ENCODE measurements at places on chromosomes 7 and 10.

- no peak for DNase-seq
These were observed 22.2 kb upstream of the UNCX start for GRCh38 chr7:1210321-1210978.

GRCh38 chr10:101228966-101229265, 347 bp downstream of the LBX1 start:
- no peak for DNase-seq

- no peak for DNase-seq
These were observed 1134.0 kb downstream of the XPNPEP1 start for GRCh38 chr10:108789336-108789735.

- no peak for DNase-seq
These were observed 95.7 kb upstream of the EEPD1 start for GRCh38 chr7:36057323-36057722.

GRCh38 chr7:36441344-36442022, 51.8 kb downstream of the ANLN start:
- DNase-seq: no peak

- no peak for DNase-seq
These were observed 27.3 kb downstream of the MDFIC start for GRCh38 chr7:114949231-114949630.

DNA sequence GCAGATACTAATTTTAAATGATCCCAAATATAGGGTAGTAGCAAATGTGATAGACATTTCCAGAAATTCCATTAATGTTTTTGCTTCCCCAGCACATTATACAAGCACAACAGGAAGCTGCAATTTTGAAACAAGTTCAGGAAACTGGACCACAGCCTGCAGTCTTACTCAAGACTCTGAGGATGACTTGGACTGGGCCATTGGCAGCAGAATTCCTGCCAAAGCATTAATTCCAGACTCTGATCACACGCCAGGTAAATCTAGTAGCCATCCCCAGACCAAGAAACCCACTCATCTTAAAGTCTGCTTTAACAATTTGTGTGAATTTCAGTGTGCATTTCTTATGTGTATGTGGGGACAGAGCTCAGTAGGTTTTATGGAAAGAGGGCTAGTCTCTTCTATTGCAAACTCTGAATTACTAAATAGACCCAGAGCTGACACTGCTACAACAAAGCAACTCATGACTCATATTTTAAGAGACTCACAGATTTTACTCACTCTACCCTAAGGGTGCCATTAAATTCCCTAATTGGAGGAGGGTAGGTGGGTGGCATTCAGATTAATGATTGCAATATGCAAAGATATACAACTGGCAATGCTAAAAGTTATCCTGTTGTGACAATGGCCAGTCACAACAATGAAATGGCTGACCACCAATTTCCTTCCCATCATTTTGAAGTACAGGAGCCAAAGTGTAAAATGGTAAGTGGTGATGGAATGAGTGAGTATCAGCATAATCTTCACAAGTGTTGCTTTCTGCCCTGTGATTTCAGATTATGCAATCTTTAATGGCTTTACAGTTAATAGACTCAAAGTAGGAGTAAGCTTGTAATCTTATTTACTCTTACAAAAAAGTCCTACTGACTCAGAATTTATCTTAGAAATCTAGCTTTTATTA, 317.6 kb upstream of the PLXDC2 start:
- no peak for DNase-seq

DNA sequence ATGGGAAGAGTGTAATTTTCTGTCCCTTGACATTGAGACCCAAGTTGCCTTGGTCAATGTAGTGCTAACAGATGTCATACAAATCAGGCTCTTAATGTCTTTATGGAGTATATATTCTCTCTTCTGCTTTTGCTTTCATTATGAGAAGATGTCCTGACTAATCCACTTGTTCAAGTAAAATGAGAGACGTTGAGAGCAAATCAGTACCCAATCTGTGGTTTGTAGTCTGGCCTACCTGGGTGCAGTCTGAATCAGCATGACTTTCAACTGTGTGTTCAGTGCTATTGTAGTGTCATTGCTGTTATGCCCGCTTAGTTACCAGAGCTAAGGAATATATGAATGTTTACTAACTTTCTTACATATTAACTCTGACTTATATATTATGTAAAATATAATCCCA, 612.4 kb downstream of the ANKRD7 start:
- DNase-seq: no peak

DNA sequence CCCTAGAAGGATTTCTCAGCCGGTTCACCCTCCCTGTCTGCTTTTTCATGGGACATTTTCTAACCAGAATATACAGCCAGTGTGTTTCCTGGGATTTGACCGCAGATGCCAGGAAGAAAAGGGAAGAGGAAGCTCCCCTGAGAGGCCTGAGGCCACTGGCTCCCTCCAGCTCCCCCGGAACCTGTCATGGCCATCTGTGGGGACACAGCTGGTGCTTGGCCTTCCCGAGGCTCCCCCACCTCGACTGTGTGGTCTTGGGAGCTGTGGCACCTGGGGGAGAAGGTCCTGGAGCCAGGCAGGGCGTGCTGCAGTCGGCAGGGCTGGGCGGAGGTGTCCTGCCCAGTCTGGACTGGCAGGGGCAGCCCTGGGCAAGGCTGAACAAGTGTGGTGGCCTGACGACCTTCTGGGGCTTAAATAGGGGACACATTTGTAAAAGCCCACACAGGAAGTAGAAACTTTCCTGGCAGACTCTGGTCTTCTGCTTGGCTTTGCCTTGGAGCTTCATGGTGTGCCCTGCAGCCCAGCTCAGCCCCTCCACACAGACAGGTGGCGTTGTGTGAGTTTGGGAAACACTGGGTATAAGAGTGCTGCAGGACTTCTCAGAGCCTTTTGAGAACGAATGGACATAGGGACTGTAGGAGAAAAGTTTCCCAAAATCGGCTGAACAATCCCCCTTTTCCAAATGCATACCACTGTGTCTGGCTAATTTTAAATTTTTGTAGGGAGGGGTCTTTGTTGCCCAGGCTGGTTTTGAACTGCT, 6.8 kb downstream of the BRI3 start:
- DNase-seq: no peak
